ENCODE measurements at places on chromosomes 3 and 15.
A peak's percentile ranks its signal among the peaks of the same experiment; 100 is the strongest.

DNA sequence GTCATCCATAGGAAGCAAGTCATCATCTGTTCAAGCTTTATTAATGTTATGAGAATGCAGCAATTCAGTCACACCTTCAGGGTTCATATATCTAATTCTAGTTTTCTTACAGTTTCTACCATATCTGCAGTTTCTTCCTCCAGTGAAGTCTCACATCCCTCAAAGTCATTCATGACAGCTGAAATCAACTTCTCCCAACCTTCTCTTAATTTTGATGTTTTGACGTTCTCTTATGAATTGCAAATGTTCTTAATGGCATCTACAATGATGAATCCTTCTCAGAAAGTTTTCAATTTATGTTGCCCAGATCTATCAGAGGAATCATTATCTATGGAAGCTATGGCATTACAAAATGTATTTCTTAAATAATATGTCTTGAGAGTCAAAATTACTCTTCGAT lies 210.4 kb upstream of the ZBTB20 start:
- DNase-seq, result no peak

GRCh38 chr3:65669163-65669875 lies 369.4 kb downstream of the MAGI1 start:
- no peak for DNase-seq

DNA sequence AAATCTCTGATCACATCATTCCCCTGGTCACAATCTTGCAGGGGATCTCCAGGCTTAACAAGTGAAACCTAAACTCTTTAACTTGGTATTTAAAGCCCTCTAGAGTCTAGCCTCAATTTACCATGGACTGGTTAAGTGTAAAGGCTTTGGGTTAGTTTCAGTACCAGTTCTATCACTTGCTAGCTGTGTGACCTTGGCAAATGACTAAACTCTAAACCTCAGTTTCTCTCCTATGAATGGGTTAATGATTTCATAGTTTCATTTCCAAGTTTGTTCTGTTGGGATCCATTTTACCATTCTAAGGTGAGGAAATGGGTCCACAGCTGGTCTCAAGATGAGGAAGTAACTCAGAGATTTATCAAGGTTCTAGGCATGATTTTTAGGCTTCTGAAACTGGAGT lies 38.8 kb upstream of the TIMP4 start:
- no peak for DNase-seq

DNA sequence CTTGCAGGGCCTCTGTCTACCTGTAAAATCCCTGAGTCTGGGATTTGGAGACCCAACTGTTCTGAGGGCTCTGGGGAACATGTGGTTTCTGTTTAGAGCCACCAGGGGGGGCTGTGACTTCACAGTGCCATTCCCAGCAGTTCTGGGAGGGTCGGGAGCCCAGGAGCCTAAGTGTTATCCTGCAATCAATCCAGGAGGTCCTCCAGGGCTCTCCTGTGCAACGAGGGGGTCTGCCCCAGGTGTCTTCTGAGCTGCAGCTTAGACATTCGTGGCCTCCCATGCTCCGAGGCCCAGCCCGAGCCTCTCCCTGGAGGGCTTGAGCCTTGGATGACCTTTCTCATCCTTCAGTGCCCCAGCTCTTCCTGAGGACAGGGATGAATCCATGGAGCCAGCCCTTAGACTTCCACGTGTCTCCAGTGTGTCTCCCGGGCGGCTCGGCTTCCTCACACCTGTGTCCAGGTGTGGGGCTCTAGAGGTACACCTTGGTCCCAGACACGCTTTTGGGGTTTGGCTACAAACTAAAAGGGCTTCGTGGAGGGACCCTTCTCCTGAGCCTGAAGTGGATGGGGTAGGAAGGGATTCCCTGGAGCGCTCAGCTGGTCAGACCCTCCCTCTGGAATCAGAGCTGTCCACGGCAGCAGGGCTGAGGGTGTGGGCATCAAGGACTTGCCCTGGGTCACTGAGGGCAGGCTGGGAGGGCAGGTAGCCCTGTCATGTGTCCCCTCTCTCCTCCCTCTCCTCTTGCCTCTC lies 20.3 kb upstream of the ABTB1 start:
- DNase-seq, result no peak

- no peak for DNase-seq
Observed at GRCh38 chr3:187848401-187848800, 103.1 kb upstream of the BCL6 start.

DNA sequence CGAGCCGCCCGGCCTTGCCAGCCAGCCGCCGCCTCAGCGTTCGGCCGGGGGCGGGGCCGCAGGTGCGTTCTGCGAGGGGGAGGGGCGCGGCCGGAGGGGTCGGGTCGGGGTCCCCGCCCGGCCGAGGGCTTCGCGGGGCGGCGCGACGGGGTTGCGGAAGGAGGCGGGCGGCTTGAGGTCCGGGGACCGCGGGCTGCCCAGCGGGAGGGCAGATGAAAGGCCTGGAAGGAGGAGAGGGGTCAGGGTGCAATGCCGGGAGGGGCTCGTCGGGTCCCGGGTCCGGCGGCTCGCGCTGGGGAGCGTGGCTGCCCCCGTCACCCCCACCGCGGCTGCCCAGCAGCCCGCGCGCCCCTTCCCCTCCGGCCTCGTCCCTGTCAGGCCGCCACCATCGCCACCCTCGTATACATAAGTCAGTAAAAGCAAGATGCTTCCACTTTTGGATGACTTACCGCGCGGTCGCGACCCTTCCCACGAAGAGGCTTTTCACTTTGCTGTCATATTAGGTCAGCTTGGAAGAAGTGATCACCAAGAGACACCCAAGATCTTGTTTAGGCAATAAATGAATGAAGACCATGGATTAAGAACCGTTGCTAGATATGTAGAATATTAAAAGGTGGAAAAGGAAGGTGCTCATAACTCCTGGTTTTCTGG lies 620 bp upstream of the ANP32A start:
- DNase-seq, result no peak

DNA sequence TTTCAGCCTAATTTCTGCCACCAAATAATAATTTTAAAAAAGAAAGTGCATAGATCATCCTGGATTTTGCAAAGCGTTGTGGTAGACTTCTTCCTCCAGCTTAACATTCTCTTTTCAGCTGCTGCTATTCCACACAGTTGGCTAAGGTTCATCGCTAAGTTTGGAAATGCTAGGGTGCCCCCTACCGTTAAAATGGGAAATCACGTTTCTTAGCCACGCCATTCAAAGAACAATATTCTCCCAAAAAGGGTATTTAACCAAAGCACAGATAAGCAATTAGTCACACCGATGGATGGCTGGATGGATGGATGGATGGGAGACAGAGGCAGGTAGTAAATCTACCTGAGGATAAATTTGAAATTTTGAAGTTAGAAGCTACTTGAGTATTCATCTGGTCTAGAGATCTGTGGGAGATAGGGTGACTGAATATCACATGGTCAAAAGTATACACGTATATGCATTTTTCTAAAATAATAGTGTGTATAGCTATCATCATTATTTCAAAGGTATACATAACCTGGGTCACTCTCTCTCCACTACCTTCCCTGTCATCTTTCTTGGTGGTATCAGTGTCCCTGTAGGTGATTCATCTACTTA lies 67.2 kb downstream of the EFHB start:
- DNase-seq, result peak; percentile 30

DNA sequence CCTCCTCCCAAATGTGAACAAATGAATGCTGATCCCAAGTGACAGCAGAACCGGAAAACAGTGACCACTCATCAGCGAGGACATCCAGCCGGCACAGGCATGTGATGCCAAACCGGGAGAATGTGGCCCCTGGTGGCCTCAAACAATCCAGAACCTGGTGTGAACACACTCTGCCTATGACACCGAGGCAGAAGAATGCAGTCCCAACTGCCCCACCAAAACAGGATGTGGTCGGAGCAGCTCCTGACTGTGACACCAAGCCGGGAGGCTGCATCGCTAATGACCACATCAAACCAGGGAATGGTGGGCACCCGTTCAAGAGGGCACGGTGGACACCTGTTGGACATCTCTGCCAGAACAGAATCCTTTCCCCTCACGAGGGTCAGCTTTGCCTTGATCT lies 15.4 kb downstream of the SCN5A start:
- no peak for DNase-seq

- DNase-seq, result no peak
Observed at GRCh38 chr15:100663086-100663914, 60.9 kb downstream of the ASB7 start.

GRCh38 chr3:197791892-197792647 lies 1.0 kb downstream of the LRCH3 start:
- DNase-seq, result no peak

- DNase-seq, result no peak
Observed at GRCh38 chr3:187061748-187062147, 77.5 kb downstream of the RPL39L start.

DNA sequence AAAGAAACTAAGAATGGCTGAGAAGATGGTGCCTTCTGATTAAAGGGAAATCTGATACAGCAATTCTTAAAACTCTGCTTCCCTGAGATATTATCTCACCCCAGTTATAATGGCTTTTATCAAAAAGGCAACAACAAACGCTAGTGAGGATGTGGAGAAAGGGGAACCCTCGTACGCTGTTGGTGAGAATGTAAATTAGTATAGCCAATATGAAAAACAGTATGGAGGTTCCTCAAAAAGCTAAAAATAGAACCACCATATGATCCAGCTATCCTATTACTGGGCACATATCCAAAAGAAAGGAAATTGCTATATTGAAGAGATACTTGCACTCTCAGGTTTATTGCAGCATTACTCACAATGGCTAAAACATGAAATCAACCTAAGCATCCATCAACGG lies 65.1 kb downstream of the GOLIM4 start:
- no peak for DNase-seq

Data from prostate gland (tissue), 2 donors.